8988T (cell line): ENCODE measurements at places on chromosomes 13 and 19.
A peak's percentile ranks its signal among the peaks of the same experiment; 100 is the strongest.

- no peak for DNase-seq
Observed at GRCh38 chr19:5191091-5191490, 149.5 kb downstream of the PTPRS start.

- DNase-seq, result no peak
Observed at GRCh38 chr13:49311816-49312215, 64.1 kb downstream of the CDADC1 start.

DNA sequence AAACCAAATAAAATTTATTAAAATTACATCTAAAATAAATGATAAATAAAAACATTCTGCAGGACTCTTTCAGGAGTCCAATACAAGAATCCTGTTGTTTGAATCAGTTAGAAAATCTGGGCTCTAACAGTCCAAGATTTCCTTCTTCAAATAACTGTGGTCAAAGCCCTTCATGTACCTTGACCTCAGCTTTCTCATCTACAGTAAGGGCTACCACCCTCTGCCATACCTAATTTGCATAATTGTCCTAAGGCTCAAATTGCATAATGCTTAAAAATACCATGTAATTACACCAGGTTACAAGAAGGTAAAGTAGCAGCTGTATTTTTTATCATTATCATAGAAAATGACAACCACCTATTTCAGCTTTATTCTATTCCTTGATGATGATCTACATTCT is 54.3 kb downstream of the XPO4 start:
- DNase-seq, result no peak

- DNase-seq, result no peak
Observed at GRCh38 chr13:90564096-90564495, 783.4 kb upstream of the MIR17HG start.

GRCh38 chr13:48511621-48512230 is 21.2 kb downstream of the RCBTB2 start:
- DNase-seq, result no peak

DNA sequence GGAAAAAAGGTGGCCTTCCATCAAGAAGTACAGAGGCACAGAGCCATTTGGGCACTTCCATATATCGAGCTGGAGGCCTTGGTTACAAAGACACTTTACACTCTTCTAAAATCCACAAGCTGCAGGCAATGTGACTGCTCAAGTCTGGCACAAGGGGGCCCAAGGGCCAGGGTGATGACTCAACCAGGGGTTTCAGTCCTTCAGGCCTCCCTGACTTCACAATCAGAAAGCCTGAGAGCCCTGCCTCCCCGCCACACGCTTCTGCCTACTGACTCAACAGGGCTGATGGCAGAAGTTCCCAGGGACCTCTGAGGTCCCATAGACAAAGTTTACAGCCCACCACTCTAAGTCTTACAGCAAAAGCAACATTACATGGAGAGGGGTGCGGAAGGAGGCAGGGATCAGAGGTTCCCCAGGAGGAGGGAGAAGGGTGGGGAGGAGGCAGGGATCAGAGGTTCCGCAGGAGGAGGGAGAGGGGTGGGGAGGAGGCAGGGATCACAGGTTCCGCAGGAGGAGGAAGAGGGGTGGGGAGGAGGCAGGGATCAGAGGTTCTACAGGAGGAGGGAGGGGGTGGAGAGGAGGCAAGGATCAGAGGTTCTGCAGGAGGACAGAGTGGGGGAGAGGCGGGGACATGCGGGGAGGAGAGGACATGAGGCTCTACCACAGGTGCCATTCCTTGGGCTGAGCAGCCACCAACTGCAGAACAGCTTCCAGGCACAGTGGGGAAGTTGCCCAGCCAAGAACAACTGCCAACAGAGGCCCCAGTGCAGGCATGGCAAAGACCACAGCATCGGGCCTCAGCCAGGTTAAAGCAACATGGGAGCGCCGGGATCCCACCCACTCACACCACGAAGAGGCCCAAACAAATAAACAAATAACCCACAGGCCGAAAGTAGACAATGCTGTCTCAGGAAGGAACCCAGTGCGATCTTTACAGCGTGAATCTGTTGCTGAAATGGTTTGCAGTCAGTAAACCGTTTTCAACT is 52.0 kb downstream of the SLC7A1 start:
- no peak for DNase-seq

- no peak for DNase-seq
Observed at GRCh38 chr19:927780-928401, 2.1 kb downstream of the ARID3A start.

DNA sequence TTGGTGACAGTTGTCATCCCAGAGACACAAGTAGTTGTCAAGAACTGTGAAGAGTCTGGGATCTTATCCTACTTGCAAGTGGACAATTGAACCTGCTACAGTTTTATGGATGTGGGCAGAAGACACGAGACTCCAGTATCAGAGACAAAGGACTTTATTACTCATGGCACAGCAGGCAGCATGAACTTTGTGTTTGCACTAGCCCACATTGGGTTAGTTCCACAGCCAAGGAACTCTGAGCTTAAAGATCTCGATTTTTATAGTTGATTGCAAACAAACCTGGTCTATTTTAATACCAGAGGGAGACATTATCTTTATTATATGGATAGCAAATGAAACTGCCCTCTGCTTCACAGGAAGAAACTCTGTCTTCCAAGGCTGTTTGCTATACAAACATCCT is 16.0 kb upstream of the TPM4 start:
- no peak for DNase-seq

DNA sequence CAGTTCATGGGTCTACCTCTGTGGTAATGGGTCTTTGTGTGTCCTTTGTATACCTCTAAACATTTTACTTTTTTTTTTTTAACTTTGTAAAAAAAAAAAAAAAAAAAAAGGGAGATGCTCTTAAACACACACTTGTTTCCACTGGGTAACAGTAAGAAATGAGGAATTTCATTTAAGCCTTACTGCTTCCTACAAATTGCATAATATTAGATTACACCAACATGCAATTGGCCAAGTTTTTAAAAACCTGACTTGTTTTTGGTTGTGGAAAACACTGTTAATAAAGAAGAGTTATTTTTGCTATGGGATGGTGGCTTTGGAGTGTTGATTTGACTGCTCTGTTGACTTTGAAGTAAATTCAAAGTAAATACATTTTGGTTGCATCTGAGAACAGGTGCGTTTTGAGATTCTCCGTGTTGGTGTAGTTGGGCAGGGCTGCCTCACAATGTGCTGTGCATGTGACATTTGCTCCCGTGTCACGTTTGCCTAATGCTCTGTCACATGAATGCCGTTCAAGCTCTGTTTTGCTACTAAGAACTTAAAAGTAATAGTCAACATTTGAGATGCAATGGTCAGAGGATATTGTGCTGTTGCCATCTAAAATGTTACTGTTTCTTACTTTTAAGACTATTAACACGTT is 202.4 kb downstream of the LMO7 start:
- DNase-seq, result no peak

GRCh38 chr19:55157064-55157908 is at the start of gene TNNI3:
Gene TNNI3, minus strand, starts transcription at chr19:55157732. Its CDS starts 143 bp downstream, at chr19:55157589.
- no peak for DNase-seq

GRCh38 chr13:37313372-37313771 is 207.9 kb upstream of the CSNK1A1L start:
- DNase-seq, result no peak

- DNase-seq, result no peak
Observed at GRCh38 chr19:40469011-40469410, 2.2 kb downstream of the SPTBN4 start.

DNA sequence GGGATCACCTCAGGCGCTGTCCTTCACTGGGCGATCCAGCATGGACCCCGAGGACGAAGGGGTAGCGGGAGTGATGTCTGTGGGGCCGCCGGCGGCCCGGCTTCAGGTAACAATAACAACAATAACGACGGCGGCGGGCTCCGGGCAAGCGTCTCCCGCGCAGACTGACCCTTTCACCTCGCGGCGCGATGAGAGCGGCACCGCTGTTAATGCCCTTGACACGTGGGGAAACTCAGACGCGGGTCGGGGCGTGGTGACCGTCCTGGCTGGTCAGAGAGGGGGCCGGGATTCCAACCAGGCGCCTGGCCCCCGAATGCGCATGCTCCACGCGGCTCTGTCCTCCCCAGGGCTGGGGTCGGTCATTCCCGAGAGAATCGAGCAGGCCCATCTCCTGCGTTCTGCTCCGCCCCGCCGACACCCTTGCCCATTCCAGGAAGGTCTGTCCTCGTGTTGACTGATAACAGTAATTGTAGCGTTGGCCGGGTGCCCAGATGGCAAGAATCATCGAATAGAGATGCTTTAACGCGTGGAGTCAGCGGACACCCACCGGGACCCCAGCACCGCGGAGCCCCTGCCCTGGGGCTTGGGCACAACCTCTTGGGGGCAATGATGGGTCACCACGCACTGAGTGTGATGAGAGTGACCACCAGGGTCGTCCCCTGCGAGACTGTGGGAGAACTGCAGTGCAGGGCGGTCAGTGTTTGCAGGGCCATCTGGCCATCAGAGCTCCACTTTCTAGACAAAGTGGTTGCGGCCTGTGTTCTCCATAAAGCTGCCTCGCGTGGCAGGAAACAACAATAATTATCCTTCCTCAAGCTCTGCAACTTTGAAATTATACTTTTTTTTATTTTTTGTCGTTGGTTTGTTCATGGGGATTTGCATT is 528 bp downstream of the ZNF8 start:
- peak; percentile 22 for DNase-seq

- no peak for DNase-seq
Observed at GRCh38 chr19:22144394-22144793, 52.4 kb downstream of the ZNF676 start.

- DNase-seq, result no peak
Observed at GRCh38 chr13:101492251-101492910, 39.9 kb downstream of the ITGBL1 start.

- DNase-seq, result no peak
Observed at GRCh38 chr13:75480671-75481175, 1.2 kb downstream of the TBC1D4 start.

DNA sequence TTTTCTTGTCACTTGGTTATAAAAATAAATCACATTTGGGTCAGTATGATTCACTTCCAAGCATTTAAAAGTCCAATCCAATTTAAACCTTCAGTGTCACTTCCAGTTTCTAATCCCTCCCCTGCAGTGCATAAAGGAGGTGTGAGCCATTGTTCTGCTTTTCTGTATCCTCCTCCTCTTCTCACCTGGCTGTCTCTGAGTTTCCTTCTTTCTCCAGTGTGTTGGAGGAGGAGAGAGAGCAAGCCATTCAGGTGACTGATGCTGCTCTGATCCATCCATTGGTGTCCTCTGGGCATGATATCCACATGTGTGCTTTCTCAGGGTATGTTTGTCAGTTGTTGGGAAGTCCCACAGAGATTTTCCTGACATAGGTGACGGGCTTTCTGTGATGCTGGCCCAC is 1.2 kb downstream of the NUDT15 start:
- no peak for DNase-seq

DNA sequence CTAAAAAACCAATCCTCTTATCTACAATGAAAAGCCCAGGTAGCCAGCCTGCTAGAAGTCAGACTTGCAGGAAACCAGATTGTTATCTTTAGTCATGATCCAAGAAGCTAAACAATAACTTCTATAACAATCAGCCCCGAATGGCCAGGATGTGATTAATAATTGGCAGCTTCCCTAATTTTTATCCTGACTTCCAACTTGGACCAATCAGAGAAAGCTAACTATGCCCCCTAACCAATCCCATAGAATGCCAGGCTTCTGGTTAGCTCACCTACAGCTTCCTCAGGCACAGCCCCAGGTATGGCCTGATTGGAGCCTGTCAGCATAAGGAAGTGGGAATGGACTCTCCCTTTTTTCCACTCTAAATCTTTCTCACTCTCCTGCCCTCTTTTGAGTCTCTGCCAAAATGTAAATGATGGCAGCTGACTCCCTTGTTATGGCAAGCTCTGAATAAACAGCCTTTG is 394.9 kb downstream of the DLEU7 start:
- DNase-seq, result no peak

- DNase-seq, result no peak
Observed at GRCh38 chr13:85166891-85167290, 632.3 kb downstream of the SLITRK6 start.

GRCh38 chr19:50514346-50515167 is 844 bp upstream of the ASPDH start:
- DNase-seq, result no peak

DNA sequence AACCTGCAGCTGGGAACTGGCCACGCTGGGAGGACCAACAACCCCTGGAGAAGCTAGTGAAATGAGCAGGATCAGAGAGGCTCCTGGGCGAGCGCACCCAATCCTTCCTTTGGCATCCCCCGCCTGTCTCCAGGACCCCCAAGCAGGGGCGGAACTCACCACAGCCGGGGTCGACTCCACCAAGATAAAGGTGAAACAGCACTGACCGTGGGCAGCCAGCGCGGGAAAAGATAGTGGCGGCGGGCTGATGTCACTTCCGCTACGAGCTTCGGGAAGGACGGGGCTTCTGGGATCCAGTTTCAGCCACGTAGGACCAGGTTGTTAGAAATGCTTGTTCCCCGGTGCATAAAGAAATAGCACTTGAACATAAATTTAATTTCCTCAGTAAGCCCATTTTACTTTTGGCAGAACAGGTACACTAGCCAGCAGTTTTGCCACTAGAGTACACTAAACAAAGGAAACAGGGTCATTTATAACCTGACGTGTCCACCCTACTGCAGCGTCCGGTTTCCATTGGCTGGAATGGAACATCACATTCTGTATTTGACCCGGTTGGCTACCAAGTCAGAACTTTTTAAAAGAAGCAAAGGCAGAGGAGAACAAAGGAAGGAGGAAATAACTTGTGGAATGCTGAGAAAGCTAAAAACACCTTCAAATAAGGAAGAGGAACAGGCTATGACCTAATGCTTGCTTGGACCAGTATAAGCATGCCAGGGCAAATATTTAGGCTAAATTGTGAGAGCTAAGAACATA is 25.5 kb upstream of the ZNF562 start:
- DNase-seq, result no peak

DNA sequence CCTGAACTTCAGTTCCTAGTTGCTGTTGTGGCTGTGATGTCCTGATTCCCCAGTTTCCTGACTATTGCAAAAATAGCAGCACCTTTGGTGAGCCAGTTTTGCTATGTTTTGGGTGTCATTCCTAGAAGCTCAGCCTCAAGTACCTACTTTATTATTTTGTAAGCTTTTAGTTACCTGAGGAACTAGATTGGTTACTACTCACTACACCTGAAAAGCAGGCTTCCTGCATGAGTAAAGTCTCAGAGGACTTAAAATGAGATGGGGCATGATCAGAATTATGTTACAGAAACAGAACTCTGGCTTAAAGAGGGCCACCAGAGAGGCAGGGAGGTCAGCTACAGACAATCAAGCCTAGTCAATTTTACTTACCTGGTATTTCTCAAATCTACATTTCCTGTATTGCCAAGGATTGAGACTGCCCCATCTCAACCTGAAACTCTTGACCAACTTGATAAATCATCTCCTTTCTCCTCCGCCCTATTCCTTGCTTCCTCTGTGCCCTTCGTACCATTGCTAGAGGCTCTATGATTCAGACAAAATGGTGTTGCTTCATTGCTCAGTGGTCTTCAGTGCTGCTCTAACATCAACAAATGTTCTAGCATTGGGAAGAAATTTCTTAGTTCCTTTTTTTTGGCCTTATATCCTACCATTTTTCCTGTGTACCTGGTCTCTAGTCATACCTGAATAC is 58.9 kb downstream of the RAP2A start:
- DNase-seq, result no peak
